ENCODE measurements at places on chromosomes 4 and X.

- no peak for DNase-seq
These were observed 37.3 kb upstream of the NMU start for GRCh38 chr4:55673424-55673823.

GRCh38 chr4:23932901-23933308 is 43.1 kb upstream of the PPARGC1A start:
- DNase-seq = no peak

GRCh38 chr4:149699642-149700041 is 116.0 kb downstream of the IQCM start:
- DNase-seq = no peak

GRCh38 chr4:143404555-143404954 is 67.9 kb downstream of the GAB1 start:
- DNase-seq = no peak

GRCh38 chrX:2463973-2464676 is 36.7 kb downstream of the DHRSX start:
- DNase-seq = no peak

GRCh38 chr4:158722291-158722916 is 792 bp downstream of the PPID start:
- DNase-seq = no peak

DNA sequence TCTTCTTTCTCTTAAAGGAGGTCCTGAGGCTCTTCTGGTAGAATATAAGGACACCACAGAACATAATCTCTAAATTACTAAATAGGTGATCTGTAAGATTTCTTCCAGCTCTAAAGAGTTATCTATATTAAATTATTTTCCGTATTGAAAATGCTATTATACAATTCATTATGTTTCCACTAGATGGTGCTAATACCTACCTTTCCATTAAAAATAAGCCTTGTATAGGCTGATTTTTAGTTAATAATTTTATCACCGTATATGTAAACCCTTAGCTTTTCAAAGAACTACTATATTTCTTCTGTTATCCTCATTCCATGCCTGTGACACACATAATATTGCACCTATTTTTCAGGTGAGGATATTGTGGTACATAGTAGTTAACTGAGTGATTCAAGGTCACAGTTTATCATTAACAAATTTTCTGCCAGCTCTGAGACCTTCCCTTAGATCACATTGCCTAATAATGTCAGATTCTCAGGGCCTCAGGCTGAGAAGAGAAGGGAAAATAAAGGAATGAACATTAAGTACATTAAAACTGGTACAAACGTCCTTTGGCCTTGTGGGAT is 138.8 kb downstream of the TEX11 start:
- no peak for DNase-seq

DNA sequence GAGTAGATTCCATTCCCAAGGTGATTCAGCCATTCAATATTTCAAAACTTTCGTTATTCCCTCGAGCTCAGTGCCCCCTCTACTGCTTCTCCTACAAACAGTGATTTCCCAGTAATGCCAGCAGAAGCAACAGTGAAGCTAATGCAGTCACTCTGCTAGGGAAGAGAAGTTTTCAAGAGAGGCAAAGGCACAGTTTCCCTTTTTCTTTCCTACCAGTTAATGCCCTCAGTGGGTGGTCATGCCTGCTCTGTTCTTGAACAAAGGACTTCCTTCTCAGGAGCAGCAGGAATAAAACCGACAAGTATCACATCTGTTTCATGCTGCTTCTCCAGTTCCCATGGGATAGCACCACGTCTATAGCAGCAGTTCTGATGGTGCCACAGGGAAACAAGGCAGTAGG is 317.2 kb downstream of the TENM3 start:
- DNase-seq = no peak

- DNase-seq = no peak
These were observed 422.6 kb upstream of the TENM3 start for GRCh38 chr4:181820553-181820952.

GRCh38 chrX:13742397-13743176 is 8.0 kb downstream of the OFD1 start:
- no peak for DNase-seq

GRCh38 chrX:261167-261918 is 19.8 kb upstream of the PLCXD1 start:
- DNase-seq = no peak

GRCh38 chrX:13201605-13202219 is 118.1 kb downstream of the ATXN3L start:
- no peak for DNase-seq

- no peak for DNase-seq
These were observed 53.2 kb downstream of the MTM1 start for GRCh38 chrX:150621652-150622051.

- no peak for DNase-seq
These were observed 73.1 kb downstream of the MTHFD2L start for GRCh38 chr4:74230902-74231499.

- no peak for DNase-seq
These were observed 552 bp upstream of the AFF1 start for GRCh38 chr4:86934147-86934770.

GRCh38 chrX:37745354-37745753 is 34.5 kb upstream of the CYBB start:
- peak; percentile 26 for DNase-seq

DNA sequence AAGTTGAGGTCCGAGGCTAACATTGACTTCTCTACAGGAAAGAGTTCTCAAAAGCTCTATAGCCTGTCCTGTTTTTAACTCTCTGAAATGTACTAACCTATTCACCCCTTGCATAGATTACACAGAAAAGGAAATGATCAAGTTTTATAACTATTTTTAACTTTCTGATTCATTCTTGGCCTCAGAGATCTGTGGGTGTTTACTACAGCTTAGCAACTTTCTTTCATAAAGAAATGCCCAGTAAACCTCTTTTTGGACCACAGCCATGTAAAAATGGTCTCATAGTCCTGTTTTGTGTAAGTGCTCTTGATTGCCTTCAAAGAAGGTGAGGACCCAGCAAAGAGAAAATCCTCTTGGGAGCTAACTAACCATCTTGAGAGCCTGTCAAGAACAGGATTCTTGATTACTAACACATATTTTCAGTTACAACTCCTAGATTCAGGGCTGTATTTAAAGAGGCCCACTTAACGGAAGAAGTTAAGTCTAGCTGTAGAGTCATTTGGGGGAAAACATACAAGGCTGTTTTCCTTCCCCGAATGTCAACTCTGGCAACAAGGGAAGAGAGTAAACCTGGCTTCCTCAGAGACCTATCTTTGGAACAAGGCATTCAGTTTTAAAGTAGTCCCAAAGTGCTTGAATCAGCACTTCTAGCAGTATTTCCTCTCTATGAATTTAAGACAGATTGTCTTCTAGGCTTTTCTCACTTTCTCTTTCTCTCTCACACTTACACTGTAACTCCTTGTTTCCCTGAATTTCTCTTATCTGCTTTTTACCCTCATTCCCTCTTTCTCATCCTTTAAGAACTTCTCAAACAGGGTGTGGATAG is 78.2 kb downstream of the IL21 start:
- DNase-seq = no peak

DNA sequence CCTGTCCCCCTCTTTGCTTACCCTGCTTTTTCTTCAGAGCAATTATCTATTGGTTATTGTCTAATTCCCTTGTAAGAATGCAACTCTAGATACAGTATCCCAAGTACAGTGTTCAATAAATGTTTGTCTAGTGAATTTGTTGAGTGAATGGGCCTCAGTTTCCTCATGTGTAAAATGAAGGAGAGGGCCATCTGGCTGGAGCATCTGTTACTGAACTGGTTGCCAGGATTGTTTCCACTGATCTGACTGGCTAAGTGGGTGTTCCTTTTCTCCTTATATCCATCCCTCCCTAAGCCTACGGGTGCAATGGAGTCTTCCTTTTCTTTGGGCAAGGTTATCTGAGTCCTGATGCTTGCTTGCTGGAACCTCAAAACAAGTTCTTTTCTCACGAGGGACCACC is 185.2 kb upstream of the RPS6KA3 start:
- no peak for DNase-seq

GRCh38 chr4:168831919-168832762 is 177.9 kb downstream of the CBR4 start:
- no peak for DNase-seq

DNA sequence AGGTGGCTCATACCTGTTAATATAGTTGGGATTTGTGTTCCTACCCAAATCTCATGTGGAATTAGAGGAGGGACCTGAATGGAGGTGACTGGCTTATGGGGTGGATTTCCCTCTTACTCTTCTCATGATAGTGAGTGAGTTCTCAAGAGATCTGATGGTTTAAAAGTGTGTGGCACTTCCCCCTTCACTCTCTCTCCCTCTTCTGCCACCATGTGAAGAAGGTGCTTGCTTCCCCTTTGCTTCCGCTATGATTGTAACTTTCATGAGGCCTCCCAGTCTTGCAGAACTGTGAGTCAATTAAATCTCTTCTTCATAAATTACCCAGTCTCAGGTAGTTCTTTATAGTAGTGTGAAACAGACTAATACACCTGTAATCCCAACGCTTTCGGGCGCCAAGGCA is 28.3 kb upstream of the WDR19 start:
- no peak for DNase-seq

DNA sequence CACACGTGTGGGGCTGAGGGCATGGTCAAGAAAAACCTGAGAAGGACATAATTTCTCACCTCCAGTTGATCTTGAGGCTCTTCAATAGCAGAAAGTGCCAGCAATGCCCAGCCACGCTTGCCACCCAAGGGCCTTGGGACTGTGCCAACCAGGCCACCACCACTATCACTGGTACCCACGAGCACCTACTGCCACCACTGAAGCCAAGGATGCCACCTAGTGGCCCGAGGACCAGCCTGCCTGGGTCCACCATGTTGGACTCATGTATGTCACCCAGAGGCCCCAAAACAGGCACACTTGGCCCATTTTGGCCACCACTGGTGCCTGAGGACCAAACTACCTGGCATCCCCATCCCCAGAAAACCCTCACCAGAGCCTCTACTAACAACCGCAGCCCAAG is 191.8 kb downstream of the ADAM29 start:
- no peak for DNase-seq

- DNase-seq = no peak
These were observed 480.6 kb downstream of the KCTD8 start for GRCh38 chr4:43968011-43968410.

GRCh38 chrX:15056044-15056443 is 182.8 kb downstream of the MOSPD2 start:
- DNase-seq = no peak

DNA sequence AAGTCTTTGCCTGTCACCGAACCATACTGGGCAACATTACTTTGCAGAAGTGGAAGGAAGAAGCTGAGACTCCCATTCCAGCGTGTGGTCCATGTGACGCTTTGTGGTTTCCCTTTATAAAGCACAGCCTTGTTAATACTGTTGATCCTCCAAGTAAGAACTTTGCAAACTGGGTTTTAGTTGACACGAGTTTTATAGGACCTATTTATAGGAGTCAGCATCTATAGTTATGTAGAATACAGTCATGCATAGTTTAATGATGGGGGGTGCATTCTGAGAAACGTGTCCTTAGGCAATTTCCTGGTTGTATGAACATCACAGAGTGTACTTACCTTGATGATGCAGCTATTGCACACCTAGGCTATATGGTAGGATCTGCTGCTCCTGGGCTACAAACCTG is 1879.4 kb upstream of the TENM3 start:
- DNase-seq = no peak

- no peak for DNase-seq
These were observed 16.5 kb downstream of the TRAPPC2 start for GRCh38 chrX:13717700-13718472.

DNA sequence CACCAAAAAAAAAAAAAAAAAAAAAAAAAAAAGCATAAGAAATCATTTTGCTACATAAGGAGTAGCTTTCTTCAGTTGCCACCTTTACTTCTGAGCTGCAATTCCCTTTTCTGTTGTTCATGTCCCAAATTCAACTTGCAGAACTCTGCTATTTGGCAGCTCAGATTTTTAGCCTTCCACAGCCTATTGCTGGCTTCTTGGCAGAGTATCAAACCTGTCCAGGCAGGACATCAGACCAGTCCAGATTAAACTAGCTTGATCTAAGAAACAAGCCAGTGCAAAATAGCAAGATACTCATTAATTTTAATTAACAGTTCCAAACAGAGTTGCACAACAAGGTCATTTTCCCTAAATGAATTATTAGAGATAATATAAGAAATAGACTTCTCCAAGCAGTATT is 123.6 kb upstream of the NR3C2 start:
- no peak for DNase-seq

GRCh38 chrX:102739657-102740056 is 19.1 kb downstream of the GPRASP3 start:
- no peak for DNase-seq

DNA sequence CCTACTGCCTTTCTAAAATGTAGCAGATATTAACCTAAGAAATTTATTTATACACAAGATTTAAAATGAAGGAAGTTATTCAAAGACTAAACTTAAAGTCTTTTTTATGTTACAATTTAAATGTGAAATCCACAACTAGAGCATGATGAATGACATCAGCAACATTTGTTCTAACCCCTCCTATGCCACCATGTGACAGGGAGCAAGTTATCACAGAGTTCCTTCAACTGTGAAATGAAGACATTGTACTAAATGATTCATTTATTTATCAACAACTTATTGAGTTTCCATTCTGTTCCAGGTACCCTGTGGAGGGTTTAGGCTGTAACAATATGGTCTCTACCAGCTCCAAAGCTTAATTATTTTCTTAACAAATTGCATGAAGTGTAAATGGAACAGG is 76.9 kb downstream of the SLC39A8 start:
- no peak for DNase-seq

DNA sequence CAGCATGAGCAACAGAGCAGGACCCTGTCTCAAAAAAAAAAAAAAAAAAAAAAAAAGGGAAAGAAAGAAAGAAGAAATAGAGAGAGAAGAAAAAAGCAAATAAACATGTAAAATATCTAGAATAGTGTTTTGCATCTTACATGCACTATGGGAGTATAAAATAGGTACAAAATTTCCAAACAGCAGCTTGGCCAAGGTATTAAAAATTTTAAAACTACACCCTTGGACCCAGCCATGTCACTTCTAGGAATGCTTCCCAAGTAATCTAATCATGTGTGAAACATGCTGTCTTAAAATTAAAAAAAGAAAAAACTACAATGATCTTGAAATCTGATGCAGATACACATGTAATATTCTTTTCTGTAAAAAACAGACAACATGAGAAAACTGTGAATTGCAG is 21.6 kb downstream of the IRF2 start:
- DNase-seq = no peak
